T-helper 22 cell (primary cell): ENCODE measurements at places on chromosomes 5 and 9.

DNA sequence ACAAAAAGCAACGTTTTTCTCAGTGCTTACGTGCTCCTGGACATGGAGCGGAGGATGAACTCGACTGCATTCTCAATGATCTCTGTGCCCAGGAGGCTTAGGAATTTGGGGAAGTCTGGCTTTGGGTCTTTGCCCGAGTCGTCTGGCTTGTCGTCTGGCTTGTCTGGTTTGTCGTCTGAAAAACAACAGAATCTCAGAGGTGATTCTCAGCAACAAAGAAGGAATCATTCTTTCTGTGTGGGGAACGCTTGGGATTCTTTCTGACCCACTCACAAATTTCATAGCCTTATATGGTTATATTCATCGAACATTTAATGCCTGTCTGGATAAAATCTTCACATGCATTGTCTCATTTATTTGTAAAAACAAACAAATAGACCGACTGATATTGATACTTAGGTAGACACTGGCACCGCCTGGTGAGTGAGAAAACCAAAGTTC is 4.7 kb downstream of the C5orf46 start:
- DNase-seq, result no peak

DNA sequence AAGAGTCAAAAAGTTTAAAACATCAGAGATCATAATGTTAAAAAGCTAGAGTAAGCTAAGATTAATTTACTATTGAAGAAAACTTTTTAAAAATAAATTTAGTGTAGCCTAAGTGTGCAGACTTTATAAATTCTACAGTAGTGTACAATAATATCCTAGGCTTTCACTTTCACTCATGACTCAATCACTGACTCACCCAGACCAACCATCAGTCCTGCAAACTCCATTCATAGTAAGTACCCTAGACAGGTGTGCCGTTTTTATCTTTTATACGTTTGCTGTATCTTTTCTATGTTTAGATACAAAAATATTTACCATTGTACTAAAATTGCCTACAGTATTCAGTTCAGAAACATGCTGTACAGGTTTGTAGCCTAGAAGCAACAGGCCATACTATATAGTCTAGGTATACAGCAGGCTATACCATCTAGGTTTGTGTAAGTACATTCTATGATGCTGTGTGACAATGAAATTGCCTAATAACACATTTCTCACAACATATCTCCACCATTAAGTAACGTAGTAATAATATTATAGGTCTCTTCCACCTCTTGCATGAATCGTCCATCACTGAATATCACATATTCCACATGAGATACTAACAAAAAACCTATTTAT is 59.2 kb downstream of the MEGF9 start:
- no peak for DNase-seq

DNA sequence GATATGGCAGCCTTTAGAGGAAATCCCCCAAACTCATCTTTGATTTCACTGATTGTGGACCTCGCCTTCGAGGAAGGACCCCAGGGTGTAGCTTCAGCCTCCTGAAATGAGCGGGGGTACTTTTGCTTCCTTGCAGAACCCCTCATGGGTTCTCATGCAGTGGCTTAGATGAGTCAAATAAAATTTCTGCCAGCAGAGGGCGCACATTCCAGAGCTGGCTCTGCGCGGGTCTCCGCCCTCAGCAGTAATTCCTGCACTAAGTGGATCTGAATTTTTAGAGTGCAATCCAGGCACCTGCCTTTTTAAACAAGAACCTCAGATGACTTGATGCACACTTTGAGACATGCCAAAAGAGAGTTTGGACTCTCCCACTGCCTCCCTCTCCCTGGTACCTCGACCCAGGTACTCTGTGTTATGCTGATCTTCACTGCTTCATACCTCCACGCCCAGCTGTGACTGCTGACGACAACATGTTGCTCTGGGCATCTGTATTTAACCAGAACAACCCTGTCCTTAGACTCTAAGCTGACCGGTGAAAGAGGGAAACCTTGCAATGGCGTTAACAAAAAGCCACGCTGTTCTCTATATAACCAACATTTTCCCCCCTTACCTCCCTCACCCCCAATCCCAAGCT is 7.3 kb downstream of the EGFLAM start:
- DNase-seq, result no peak

- DNase-seq, result no peak
Measured at GRCh38 chr5:158623971-158624370, 475.7 kb downstream of the EBF1 start.

DNA sequence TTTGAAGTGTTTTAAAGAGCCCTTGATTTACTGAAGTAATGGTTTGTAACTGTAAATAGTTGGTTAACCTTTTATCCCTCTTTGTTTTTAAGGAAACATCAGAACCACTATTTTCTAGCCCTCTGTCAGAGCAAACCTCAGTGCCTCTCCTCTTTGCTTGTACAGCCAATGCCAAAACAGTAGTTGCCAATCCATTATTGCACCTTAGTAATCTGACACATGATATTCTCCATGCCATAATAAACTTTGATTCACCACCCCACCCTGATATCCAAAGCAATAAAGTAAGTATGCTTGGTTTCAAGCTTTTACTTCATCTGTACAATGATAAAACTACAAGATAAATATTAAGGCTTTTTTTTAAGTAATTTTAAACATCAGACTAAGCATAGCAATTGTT is 100.8 kb downstream of the DMXL1 start:
- no peak for DNase-seq

- no peak for DNase-seq
Measured at GRCh38 chr9:18982262-18982620, 50.8 kb downstream of the SAXO1 start.

- DNase-seq, result no peak
Measured at GRCh38 chr5:39284552-39284951, 65.2 kb upstream of the FYB1 start.

DNA sequence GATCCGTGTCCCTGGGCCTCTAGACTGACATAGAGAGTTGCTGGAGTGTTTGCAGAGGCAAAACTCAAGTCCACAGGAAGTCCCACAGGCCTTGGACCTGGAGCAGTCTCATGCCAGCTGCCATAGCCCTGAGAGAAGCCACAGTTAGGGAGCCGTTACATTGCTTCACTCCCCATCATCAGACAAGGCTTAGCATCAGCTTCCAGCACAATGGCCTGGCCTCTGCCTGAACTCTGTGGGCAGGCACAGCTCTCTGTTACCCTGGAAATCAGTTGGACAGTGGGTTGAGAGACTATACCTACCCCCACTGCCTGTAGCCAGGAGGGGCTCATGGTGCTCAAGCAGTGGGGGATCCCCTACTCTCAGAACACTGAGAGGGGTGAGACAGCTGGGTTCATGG is 16.2 kb upstream of the C9orf72 start:
- DNase-seq, result no peak

DNA sequence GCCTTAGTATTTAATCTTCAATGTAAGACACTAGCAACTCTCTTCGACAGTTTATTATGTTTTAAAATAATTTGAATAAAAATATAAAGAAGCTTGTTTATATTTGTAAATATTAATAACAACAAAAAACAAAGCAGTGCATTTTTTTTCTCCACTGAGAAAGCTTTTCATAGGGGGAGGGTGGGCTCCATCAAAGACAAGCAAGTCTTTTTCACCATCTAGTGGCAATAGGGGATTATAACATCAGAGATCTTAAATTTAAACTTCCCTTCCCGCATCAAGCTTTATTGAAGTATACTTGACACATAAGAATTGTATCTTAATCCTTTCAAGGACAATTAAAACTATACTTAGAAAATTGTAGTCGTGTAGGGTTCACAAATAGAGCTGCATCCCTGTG is 9.3 kb upstream of the OR13F1 start:
- DNase-seq, result no peak

DNA sequence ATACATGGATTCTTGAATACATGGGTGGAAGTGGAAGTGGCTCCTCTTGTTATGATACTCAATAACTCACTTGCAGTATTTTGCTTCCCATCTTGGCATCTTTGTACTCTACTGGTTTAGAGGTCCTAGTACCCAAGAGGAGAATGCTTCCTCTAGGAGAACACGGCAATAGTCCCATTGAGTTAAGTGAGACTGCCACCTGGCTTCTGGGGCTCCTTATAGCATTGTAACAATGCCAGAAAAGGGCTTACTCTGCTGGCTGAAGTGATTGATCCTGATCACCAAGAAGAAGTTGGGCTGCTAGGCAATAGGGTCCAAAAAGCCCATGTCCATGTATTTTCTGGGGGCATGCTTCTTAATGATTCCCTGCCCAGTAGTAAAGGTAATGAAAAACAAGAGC is 627.6 kb upstream of the SGCD start:
- no peak for DNase-seq

DNA sequence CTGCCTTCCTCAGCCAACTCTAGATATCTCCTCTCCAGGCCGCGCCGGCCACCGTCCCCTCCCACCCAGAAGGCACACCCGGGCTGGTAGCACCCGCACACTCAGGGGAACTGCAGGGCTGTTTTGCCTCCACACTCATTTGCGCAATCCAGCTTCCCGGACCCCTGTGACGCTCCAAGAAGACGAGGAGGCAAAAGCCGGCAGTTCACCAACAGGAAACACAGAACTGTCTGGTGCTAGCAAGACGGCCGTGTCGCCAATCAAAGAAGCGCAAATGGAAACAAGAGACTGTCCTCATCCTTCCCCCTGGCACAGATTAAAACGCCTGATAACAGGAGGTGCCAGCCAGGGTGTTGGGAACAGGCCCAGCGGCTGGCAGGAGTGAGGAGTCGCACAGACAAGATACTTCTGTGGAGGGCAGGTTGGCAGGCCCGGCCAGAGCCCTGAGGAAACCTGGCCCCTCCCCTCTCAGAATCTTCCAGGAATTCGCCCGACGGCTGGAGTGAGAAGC is 7.8 kb downstream of the AGPAT2 start:
- no peak for DNase-seq

DNA sequence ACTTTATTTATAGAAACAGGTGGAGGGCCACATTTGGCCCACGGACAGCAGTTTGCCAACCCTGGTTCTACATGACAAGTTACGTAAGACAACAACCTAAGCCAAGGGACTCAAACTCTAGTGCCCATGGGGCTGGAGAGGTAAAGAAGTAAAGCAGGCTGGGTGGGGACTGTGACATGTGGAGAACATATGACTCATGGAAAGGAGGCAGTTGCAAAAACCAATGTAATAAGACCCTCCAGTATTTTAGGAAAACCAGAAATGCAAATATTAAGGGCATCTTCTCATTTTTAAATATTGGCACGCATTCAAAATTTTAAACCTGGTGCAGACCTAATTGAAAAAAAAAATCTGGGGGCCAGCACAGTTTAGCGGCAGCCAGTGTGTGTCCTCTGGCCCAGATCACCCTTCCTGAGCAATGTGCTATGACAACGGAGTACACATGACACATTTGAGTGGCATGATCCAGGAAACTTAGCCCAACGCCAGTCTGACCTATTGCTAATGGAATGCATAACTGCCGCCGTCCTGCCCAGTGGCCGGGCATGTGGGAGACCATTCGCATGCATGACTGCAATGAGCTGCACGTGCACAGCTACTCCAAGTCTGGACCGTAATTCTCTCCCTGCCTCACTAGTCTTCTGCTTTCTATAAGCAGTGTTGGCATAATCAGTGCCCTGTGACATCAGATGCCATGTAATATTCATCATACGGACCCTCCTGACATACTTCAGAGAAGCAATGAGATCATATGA is 97.2 kb downstream of the SH3TC2 start:
- DNase-seq, result no peak

GRCh38 chr9:89911721-89912604 is 307.2 kb downstream of the GADD45G start:
- no peak for DNase-seq

GRCh38 chr9:114367772-114368569 is 19.8 kb downstream of the AKNA start:
- DNase-seq, result no peak
